ENCODE measurements at places on chromosomes 6 and 20. TPM values are rescaled to one million over a fixed set of nuclear protein-coding genes. Genes with fewer than 3 reads are reported as not detected.
A peak's percentile ranks its signal among the peaks of the same experiment; 100 is the strongest.

DNA sequence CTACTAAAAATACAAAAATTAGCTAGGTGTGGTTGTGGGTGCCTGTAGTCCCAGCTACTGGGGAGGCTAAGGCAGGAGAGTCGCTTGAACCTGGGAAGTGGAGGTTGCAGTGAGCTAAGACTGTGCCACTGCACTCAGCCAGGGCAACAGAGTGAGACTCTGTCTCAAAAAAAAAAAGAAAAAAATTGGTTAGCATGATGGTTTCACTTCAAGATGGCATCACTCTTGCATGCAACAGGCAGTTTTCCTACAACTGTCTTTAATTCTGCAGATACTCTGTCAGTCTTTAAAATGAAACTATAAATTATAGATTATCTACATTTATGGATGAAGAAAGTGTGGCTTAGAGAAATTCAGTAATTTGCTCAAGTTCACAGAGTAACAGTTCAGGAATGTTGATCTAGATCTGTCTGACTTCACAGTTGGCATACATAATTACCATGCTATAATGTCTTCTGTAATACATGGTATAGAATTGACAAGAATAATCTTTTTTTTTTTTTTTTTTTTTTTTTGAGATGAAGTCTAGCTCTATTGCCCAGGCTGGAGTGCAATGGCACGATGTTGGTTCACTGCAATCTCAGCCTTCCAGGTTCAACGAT is 27.0 kb downstream of the ITCH start:
- H3K4me1 ChIP-seq, result peaks cover 25% of the 10 kb centered on the region
- no peaks in the 10 kb centered on the region for H3K27me3 ChIP-seq
- no peak for DNase-seq
- H3K36me3 ChIP-seq, result no peaks in the 10 kb centered on the region
- no peak overlapping the region for H3K4me3 ChIP-seq

GRCh38 chr6:126716826-126717509 is 377.1 kb downstream of the CENPW start:
- H3K27me3 ChIP-seq, result no peaks in the 10 kb centered on the region
- no peak overlapping the region for H3K4me3 ChIP-seq
- no peaks in the 10 kb centered on the region for H3K36me3 ChIP-seq

DNA sequence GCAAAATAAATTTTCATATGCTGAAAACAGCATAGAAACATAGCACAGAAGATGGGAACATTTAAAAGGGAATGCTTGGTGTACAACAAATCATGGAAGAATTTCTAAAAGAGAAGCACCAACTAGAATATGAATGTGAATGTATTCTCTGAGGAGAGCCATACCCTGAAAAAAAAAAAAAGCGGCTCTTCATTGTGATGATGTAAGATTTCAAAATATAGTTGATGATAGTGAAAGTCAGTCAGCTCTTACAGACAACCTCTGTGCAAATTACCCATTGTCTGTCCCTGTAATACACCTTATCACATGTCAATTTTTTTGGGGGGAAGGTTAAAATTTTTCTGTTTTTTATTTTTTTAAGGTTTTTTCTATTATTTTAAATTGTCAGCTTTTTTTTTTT is 58.6 kb upstream of the PTCHD4 start:
- no peak overlapping the region for H3K4me3 ChIP-seq
- no peaks in the 10 kb centered on the region for H3K36me3 ChIP-seq
- H3K4me1 ChIP-seq, result no peaks in the 10 kb centered on the region
- no peak overlapping the region for H3K27ac ChIP-seq

GRCh38 chr20:1130847-1131246 is 12.4 kb downstream of the PSMF1 start:
- H3K27me3 ChIP-seq, result no peaks in the 10 kb centered on the region
- no peak overlapping the region for H3K4me3 ChIP-seq
- no peaks in the 10 kb centered on the region for H3K4me1 ChIP-seq
- DNase-seq, result no peak
- H3K36me3 ChIP-seq, result no peaks in the 10 kb centered on the region

DNA sequence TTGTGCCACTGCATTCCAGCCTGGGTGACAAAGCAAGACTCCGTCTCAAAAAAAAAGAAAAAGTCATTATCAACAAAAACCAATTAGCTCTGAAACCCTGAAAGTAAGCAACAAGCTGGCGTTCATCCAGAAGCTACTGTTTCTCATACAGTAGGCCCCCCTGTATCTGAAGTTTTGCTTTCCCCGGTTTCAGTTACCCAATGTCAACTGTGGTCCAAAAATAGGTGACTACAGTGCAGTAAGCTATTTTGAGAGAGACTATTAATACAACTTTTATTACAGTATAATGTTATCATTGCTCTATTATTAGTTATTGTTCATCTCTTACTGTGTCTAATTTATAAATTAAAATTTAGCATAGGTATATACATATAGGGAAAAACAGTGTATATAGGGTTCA is 135.1 kb downstream of the KIF16B start:
- H3K27ac ChIP-seq, result no peak overlapping the region
- no peak overlapping the region for H3K4me3 ChIP-seq
- no peaks in the 10 kb centered on the region for H3K36me3 ChIP-seq
- DNase-seq, result no peak
- no peaks in the 10 kb centered on the region for H3K4me1 ChIP-seq
- no peaks in the 10 kb centered on the region for H3K27me3 ChIP-seq

- no peak for DNase-seq
- no peak overlapping the region for H3K27ac ChIP-seq
- H3K27me3 ChIP-seq, result no peaks in the 10 kb centered on the region
- H3K4me3 ChIP-seq, result peak overlapping the region; percentile 75
- no peaks in the 10 kb centered on the region for H3K36me3 ChIP-seq
Measured at GRCh38 chr6:117481926-117482239, 591 bp upstream of the DCBLD1 start.

GRCh38 chr20:36092398-36093024 is 62.0 kb upstream of the EPB41L1 start:
- no peaks in the 10 kb centered on the region for H3K27me3 ChIP-seq
- H3K27ac ChIP-seq, result no peak overlapping the region
- H3K4me1 ChIP-seq, result peaks cover 9% of the 10 kb centered on the region
- DNase-seq, result peak; percentile 27
- no peaks in the 10 kb centered on the region for H3K36me3 ChIP-seq

GRCh38 chr6:13348334-13349113 is 20.2 kb upstream of the TBC1D7 start:
- no peaks in the 10 kb centered on the region for H3K4me1 ChIP-seq
- H3K36me3 ChIP-seq, result no peaks in the 10 kb centered on the region
- no peak for DNase-seq
- H3K27me3 ChIP-seq, result no peaks in the 10 kb centered on the region

- H3K4me1 ChIP-seq, result no peaks in the 10 kb centered on the region
- H3K27me3 ChIP-seq, result no peaks in the 10 kb centered on the region
- no peak overlapping the region for H3K27ac ChIP-seq
Measured at GRCh38 chr6:50978380-50979170, 159.9 kb downstream of the TFAP2B start.

DNA sequence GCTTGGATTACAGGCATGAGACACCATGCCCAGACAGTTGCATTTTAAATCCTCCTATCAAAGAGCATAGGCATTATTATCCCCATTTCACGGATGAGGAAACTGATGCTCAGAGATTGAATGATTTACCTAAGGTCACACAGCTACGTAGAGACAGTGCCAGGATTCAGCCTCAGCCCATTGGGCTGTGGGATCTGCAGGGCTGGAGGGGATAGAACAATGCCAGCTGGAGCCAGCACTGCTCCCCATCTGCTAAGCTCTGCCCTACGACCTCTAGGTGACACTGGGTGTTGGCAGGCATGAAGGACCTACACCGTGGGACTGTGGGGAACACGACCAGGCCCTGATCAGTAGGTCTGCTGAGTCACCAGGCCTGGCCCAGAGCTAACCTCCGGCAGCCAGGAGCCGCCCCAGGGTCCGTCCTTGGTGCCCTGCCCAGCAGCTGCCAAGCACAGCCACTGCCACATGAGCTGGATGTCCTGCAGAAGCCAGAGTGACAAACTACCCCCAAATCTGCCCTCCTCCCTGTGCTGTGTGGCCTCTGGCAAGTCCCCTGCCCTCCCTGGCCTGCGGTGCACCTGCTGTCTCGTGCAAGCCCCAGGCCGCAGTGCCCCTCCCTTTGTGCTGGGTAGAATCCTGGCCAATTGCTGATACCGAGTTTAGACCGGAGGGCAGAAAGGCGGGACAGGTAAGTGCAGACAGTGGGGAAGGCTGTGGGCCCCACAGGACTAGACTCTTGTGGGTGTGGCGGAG is 47.6 kb upstream of the PTGIS start:
- H3K27ac ChIP-seq, result no peak overlapping the region
- no peaks in the 10 kb centered on the region for H3K27me3 ChIP-seq
- no peaks in the 10 kb centered on the region for H3K36me3 ChIP-seq
- H3K4me1 ChIP-seq, result no peaks in the 10 kb centered on the region

DNA sequence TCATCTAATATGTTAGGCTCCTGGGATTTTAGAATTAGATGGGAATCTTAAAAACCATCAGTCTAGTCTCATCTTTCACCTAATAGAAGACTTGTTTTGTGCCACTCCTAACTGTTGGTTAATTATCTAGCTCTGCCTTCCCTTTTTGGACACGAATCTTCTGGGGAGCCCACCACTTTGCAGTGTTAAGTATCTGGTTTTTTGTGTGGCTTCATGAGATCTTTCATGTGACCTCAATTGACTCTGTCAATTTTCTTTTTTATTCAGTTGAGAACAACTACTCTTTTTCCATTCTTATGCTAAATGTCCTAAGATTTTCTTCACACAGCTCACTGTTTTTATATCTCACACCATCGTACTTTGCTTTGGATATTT is 16.9 kb downstream of the TBPL1 start:
- H3K4me1 ChIP-seq, result peaks cover 4% of the 10 kb centered on the region
- H3K27me3 ChIP-seq, result no peaks in the 10 kb centered on the region
- no peak overlapping the region for H3K4me3 ChIP-seq

- no peak overlapping the region for H3K4me3 ChIP-seq
- no peak for DNase-seq
Measured at GRCh38 chr6:14393910-14394309, 276.3 kb downstream of the CD83 start.

DNA sequence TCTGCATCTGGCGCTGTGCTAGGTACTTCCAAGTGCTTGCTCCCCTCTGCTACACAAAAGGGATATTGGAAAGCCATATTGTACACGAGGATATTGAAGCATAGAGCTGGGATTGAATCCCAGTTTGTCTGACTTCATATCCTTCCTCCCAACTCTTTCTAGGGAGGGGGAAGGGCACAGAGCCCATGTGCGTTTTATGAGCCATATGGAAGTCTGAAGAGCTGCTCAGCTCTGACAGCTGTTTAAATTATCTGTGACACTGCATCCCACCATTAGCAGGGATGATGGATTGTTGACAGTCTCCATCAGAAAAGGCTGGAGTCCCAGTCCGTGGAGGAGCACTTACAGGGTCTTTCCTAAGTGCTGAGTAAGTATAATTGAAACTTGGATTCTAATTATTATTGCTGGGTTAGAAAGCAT is 18.4 kb downstream of the TIAM2 start:
- no peak overlapping the region for H3K27ac ChIP-seq
- no peak overlapping the region for H3K4me3 ChIP-seq
- DNase-seq, result no peak
- no peaks in the 10 kb centered on the region for H3K36me3 ChIP-seq
- no peaks in the 10 kb centered on the region for H3K4me1 ChIP-seq

DNA sequence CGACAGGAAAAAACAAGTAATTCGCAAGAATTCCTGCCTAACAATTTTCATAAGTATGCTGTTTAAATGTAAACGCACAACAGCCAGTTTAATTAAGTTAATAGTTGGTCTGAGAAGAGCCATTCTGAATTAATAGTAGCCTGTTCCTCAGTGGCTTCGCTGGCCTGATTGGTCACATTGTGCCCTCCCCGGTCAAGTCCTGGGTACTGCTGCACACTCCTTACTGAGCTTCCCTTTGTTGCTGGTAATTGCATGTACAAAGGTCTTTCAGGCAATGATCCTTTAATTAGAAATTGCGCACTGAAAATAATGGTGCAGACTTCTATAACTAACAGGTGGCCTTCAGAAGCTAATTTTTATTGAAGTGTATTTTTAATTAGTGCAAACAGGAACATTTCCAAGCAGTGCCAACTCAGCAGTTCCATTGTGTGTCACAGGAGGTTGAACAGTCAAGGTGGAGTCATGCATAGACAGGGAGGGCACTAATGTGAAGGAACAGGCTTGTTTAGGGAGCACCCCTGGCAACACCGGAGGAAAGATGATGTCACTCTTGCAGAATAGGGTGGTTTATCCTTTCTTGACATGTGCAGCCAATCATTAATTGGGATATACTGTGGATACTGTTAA is 92.6 kb upstream of the SLC22A23 start:
- no peaks in the 10 kb centered on the region for H3K27me3 ChIP-seq
- H3K4me1 ChIP-seq, result no peaks in the 10 kb centered on the region
- DNase-seq, result no peak

DNA sequence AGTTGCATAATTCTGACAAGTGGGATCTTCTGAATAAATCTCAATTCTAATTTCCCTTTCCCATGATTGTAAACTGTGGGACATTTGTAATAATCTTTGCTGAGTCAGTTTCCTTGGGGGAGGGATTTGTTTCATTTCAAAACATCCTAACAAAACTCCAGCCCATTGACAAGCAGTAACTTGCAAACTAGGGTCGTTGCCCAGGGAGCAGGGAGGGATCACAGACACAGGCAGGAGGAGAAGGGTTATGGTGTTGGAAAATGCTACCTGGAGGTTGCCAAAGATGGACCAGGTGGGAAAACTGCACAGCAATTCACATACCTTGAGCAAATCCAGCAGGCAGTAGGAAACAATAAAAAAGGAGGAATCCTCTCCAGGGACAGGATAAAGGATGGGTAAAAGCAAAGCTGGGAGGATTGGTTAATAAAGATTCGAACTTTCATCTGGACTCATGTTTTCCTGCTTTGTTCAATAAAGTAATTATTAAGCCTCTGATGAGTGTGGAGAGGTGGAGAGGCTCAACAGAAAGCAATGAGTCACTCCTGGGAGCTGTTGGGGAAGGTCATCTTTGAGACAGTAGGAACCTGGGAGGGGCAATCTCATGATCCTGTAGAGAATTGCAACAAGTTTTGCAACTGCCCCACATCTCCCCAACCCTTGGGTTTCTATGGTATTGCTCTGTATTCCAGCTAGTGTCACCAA is 87.3 kb upstream of the AKIRIN2 start:
- no peak overlapping the region for H3K27ac ChIP-seq
- H3K36me3 ChIP-seq, result no peaks in the 10 kb centered on the region
- H3K4me1 ChIP-seq, result peaks cover 4% of the 10 kb centered on the region
- H3K27me3 ChIP-seq, result no peaks in the 10 kb centered on the region

GRCh38 chr6:55499591-55499990 is 79.4 kb downstream of the HMGCLL1 start:
- no peak for DNase-seq
- H3K4me3 ChIP-seq, result no peak overlapping the region
- H3K36me3 ChIP-seq, result no peaks in the 10 kb centered on the region
- H3K27ac ChIP-seq, result no peak overlapping the region
- H3K27me3 ChIP-seq, result no peaks in the 10 kb centered on the region
- no peaks in the 10 kb centered on the region for H3K4me1 ChIP-seq

- DNase-seq, result peak; percentile 18
- H3K27me3 ChIP-seq, result no peaks in the 10 kb centered on the region
- peaks cover 2% of the 10 kb centered on the region for H3K4me1 ChIP-seq
- no peaks in the 10 kb centered on the region for H3K36me3 ChIP-seq
- H3K4me3 ChIP-seq, result no peak overlapping the region
Measured at GRCh38 chr6:133040803-133041419, 200.2 kb upstream of the EYA4 start.

GRCh38 chr6:66326228-66326627 is 619.2 kb upstream of the EYS start:
- no peak overlapping the region for H3K27ac ChIP-seq
- DNase-seq, result no peak
- H3K36me3 ChIP-seq, result no peaks in the 10 kb centered on the region
- no peak overlapping the region for H3K4me3 ChIP-seq

TFAP2C gene
- polyA plus RNA-seq, result 1.4 TPM

DAAM2 gene
- polyA plus RNA-seq, result 37.4 TPM

TP53TG5 gene
- 28.2 TPM for polyA plus RNA-seq

IL17A gene
- not detected for polyA plus RNA-seq

FOXF2 gene
- 1.2 TPM for polyA plus RNA-seq

HRH3 gene
- 0.67 TPM for polyA plus RNA-seq
